ENCODE measurements at places on chromosomes 3 and 15.

DNA sequence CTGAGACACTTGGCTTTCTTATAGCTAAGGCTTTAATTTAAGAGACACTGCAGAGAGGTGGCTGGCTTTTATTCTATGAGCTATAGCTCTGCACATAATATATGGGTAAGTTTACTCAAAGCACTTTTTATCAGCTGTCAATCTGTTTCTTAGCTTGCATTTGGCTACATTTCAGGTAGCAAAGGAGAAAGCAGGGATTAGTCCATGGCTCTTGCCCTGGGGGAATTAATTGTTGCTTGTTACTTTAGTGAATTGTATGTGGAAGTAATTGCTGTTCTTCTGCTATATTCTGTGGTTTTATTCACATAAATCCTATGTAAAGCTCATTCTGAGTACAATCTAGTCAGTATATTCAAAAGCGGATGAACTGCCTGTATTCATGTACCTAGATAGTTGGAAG, 14.4 kb upstream of the CCDC39 start:
- no peak for DNase-seq

DNA sequence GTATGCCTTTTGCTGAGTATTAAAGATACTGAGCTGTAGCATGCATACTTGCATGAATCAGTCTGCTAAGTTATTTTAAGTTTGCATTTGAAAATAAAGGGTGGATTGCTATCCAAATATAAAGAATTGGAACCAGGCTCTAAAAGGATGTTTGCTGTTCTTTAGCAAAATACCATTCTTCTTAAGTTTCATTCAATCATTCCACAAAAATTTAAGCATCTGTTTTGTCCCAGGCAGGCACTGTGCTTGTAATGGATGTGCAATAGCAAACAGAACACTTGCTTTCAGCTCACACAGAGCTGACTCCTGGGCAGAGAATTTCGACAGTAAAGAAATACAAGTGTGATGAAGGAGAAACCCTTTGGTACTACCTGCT, 151.1 kb downstream of the PGPEP1L start:
- no peak for DNase-seq

DNA sequence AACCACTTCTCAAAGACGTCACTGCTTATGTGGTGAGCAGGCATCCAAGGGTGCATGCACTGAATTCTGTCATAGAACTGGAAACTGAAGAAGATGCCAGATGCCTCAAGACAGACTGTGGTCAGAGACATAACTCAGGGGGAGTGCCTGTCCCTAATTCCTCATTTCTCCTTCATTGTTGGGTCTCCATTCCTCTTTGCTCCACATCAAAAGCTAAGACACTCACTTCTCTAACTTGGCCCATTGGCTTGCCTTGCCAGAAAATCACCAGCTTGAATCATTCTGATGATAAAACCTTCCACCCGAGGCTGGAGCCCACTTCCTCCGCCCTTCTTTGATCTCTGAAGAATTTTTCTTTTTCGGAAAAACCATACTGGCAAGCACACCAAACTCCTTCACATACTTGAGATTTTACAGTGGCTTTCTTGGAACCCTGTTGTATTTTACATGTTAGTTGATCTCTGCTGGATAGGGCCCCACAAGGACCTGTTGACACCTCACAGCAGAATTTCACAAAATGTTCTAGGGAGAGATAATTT, 69.9 kb downstream of the COL8A1 start:
- DNase-seq = no peak

GRCh38 chr15:40108061-40108854, 421 bp downstream of the BMF start:
- no peak for DNase-seq

- DNase-seq = no peak
Observed at GRCh38 chr3:58514405-58514804, 22.5 kb downstream of the KCTD6 start.

DNA sequence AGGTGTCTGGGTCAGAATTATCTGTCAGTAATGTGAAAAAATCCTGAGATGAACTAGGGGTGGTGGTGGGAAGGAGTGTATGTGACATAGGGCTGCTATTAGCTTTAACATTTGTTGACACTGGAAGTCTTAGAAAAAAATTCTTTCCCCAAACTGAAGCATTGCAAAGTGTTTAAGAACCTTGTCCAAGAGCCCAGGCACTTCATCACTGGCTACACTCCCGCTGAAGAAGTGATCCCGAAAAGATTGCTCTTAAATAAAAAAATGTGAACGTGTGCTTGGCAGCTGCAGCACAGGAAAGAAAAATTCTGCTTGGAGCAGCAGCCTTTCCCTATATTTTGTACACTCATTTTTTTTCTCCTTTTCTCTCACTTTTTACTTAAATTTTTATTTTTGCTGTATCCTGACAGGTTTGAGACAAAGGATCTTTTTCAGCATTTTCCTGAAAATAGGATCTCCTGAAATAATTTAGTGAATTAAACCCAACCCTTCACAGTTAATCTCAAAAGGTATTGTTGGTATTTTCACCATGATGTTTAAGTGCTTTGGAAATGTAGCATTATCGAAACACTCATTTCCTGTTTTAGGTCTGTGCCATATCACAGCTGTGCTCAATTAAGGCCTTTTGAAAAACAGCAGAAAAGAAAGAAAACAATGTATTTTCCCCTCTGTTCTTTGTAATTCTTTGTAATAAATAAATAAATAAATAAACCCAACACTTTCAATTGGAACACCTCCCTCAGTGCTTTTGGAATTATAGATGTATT, 477.6 kb downstream of the ZNF385D start:
- DNase-seq = no peak

GRCh38 chr3:151305060-151305774, 11.4 kb downstream of the GPR87 start:
- no peak for DNase-seq

- no peak for DNase-seq
Observed at GRCh38 chr3:187287256-187287655, 4.3 kb downstream of the MASP1 start.

GRCh38 chr15:86540840-86541467, 461.3 kb downstream of the AGBL1 start:
- no peak for DNase-seq

DNA sequence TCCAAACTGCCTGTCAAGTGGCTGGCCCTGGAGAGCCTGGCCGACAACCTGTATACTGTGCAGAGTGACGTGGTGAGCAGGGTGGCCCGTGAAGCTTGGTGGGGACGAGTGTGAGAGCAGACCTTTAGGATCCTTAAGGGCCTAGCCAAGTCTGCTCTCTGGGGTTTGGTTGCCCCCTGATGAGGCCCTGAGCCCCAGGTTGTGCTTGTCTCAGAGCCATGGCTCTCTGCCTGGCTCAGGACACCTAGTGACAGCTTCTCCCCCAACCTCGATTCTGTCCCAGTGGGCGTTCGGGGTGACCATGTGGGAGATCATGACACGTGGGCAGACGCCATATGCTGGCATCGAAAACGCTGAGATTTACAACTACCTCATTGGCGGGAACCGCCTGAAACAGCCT, 14.4 kb downstream of the TYRO3 start:
- no peak for DNase-seq
